HCEC 1CT (cell line): ENCODE measurements at places on chromosomes 11 and 22.

DNA sequence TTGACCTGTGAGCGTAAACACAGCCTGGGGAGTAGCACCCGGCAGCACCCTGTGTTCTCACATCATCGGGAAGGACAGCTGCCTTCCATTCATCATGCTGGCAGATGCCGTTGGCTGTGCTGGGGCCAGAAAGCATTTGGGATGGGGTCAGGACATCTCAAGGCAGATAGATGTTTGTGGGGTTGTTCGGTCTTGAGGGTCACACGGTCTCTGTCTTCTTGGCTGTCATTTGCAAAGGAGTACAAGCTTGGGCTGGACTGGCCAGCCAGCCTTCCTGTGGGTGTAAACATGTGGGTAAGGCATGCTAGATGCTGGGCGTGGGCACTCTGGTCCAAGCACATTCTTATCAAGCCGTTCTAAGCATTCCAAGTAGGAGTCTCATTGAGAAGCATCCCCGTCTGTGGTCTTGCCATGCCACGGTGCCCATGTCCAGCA lies 81.4 kb downstream of the TBC1D22A start:
- DNase-seq = no peak

DNA sequence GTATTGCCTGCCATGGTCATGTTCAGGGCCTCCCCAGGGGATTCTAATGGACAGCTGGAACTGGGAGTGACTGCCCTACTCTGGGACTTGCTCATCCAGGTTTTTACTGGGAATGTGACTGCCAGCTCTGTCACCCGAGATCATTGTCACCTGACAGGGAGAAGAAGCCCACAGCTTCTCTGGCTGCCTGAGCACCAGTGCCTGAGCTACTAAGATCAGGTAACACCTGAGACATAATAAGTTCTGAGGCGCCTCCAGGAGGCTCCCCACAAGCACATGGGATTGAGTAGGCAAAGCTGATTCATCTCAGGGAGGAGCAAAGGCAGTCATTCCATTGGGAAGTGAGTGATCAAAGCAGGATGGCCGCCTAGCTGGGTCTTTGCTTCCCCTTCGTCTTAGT lies 84.2 kb upstream of the GALNT18 start:
- peak; percentile 46 for DNase-seq

GRCh38 chr11:22510010-22510409 lies 115.6 kb downstream of the FANCF start:
- no peak for DNase-seq

DNA sequence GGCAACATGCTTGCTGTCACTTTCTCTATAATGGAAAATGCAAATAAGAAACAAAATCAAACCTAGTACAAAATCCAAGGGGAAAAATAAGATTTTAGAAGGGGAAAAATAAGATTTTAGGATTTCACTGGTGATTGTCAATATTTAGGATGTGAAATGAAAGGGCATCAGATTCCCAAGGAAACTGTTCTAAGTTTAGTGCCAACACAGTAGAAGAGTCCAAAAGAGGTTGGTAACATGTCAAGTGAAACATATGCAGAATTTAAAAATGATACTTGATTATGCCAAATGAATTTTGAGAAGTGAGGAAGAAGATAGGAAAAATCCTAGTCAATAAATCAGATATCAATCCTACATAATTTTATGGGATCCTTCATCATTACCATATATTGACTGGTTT lies 45.7 kb upstream of the ARL14EP start:
- no peak for DNase-seq

- DNase-seq = no peak
These were observed 31.1 kb downstream of the BMAL1 start for GRCh38 chr11:13308704-13309103.

GRCh38 chr11:25928076-25928475 lies 403.9 kb upstream of the ANO3 start:
- peak; percentile 85 for DNase-seq

- DNase-seq = no peak
These were observed 894 bp downstream of the ADA2 start for GRCh38 chr22:17218341-17218740.

- DNase-seq = no peak
These were observed 5.3 kb downstream of the NCAM1 start for GRCh38 chr11:112966561-112966960.

DNA sequence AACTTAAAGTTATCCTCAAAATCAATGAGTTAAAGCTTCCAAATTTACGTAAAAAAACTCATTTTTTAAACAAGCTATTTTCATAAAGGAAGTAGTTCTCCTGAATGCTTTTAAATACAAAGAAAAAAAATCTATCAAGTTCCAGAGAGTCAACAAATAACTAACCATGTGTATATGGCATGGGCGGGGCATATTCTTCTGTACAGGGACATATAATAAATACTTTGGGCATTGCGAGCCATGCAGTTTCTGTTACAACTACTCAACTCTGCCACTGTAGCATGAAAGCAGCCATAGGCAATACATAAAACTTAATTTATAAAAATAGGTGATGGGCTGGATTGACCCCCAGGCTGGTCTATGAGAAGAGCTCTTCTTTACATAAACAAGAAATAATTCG lies 57.8 kb downstream of the BTBD10 start:
- DNase-seq = no peak

GRCh38 chr11:97414801-97415200 lies 1025.0 kb downstream of the JRKL start:
- no peak for DNase-seq

DNA sequence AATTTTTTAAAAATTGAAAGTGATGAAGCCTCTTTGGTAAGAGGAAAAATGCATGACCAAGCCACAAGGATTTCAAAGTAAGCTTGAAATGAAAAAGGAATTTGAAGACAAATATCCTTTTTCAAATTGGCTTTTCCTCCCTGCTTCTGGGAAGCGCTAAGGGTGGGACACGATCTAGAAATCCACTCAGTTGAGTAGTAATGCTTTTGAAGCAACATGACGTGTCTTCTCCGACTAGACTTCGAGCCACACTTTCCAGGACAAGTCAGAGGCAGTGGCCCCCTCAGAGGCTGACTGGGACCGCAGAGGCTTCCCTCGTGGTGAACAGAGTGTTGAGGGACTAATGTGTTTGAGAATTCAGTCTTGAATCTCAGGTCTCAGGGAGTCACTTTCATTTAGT lies 39.8 kb downstream of the KREMEN1 start:
- no peak for DNase-seq

DNA sequence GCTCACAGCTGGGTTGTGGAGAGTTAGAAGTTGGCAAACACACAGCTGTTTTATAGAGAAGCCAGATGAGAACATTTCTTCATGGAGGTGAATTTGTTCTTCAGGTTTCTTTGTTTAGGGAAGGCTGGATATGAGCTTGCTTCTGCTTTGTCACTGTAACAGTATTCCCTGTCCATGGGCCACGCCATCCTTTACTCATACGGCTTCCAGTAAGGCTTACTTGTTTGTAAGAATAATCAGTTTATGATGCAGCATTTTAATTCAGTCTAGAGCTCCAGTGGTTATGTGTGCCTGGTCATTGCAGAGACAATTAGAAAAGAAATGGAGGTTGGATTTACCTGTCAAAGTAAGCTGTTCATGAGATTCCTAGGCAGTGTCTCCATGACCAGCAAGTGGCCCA lies 131.8 kb downstream of the TRIM44 start:
- no peak for DNase-seq
